Stimulated activated CD8-positive, alpha-beta memory T cell treated with anti-CD3 and anti-CD28 coated beads, Interleukin-2, amount 100 ng/mL, for 48 hours (primary cell): ENCODE measurements at places on chromosomes 16 and 17.

DNA sequence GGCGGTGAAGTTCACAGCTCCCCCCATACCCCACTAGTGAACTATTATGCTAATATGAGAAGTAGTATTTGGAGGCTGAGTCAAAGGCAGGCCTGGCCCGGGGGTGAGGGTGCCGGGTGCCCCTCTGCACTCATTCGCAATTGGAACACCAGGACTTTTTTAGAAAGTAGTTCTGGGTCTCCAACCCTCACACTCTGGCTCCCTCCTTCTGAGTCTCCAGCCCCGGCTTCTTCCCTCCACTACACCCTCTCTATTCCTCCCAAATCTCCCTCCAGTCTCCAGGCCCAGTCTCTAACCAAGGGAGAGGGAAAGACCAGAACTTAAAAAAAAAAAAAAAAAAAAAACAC is 11.3 kb upstream of the HOXB2 start:
- DNase-seq: no peak

DNA sequence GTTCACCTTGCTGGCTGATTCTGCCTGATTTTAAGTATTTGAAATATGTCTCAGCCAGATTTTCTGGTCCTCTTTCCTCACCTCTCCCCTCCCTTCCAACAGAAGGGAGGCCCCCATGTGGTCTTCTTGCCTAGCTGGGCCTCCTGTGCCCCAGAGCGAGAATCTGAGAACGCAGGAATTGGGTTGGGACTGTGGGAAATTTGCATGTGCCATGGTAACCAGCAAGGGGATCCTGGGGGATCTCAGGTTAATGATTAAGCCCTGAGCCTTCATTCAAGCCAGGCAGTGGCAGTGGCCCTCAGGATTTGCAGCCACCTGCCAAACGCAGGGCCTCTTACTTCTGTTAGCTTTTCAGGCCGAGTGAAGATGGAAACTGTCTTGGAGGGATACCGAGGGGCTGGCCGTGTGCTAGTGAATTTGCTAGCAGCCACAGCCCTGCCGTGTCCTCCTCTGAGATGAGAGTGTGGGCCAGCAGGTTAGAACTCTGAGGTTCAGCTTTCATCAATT is 40.2 kb downstream of the KSR1 start:
- no peak for DNase-seq

DNA sequence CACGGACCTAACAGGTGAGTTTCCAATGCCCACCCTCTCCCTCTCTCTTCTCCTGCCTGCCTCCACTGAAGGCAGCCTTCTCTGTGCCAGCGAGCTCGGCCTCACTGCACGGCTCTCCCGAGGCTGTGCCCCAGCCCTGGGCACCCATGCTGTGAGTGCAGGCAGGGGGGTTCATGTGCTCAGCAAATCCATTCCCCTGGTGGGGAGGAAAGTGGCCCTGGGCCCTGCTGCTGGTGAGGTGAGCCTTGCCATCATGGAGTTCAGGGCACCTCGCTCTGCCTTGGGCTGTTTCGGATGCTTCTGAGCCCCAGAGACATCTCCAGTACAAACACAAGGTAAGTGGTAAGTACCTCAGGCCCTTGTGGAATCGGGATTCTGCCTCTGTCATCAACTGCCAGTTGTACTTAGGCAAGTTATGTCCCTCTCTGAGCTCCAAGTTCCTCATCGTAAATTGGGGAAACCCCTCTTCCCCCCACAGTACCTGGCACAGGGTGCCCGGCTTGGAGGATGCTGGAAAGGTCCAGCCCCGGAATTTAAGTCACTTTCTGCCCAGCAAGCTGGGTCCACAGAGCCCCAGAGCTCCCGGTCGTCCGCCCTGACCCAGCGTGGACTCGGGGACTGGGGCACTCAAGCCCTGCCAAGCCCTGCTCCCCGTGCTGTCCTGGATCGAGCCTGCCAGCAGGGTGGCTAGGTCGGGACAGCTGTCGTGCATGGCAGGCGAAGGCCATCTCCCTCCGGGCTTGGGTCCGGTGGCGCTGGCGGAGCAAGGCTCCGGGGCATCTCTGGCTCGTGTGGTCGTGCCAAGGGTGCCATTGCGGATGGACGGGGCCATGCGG is 684 bp upstream of the NUDT16L1 start:
- DNase-seq: no peak

DNA sequence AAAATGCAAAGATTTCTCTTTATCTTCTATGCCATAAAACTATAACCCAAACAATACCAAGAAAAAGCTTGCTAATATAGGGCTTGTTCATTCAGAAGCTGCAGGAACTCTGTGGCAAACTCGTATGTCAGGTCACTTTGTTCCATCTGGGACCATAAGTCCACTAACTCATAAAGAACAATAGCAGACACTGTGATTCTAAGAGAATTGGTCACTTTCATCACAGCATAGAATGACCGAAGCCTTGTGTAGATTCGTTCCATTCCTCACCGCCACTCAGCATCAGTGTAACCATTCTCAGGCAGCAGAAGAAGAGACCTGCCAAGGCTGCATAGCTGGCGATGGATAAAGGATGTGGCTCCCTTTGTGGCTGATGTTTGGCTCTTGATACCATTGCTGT is 30.3 kb upstream of the VAT1L start:
- no peak for DNase-seq

- no peak for DNase-seq
Measured at GRCh38 chr17:586920-587685, 127.5 kb downstream of the VPS53 start.
